ENCODE measurements at places on chromosomes 5 and 9.

DNA sequence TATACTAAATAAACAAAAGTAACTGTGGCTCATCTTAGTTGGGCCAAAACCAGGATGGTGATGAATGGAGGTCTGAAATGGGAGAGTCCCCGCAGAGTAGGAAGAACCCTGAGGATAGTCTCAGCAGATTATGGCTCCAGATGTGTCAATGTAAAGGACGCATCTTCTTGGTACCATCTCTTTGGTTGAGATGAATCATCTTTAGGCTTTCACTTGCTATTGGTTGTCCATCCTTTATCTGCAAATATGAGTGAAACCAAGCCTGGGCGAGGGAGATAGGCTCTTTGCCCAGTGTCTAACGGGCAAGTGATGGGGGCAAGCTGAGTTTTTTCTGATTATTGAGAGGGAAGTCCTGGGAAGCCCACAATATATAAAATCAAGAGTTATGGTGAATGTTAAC is 19.4 kb upstream of the LCP2 start:
- no peak for DNase-seq

- no peak for DNase-seq
Measured at GRCh38 chr9:656926-657568, 184.4 kb upstream of the DMRT1 start.

DNA sequence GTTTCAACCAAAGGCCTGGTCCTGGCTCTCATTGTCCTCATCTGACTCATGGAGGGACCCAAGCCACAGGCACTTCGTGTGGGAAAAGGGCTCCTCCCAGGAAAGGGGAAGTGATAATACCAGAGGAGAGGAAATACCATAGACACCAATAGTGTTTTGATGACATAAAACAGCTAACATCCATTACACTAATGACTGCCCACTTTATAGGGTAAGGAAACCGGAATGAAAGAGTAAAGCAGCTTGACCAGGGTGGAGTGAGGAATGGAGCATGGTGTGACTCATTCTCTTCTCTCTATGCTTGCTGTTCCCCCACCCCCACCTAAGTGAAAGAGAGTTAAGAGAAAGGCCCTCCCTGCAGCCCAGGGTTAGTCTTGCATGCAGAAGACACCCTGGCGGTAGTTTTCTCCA is 67.4 kb upstream of the HRH2 start:
- DNase-seq = no peak

DNA sequence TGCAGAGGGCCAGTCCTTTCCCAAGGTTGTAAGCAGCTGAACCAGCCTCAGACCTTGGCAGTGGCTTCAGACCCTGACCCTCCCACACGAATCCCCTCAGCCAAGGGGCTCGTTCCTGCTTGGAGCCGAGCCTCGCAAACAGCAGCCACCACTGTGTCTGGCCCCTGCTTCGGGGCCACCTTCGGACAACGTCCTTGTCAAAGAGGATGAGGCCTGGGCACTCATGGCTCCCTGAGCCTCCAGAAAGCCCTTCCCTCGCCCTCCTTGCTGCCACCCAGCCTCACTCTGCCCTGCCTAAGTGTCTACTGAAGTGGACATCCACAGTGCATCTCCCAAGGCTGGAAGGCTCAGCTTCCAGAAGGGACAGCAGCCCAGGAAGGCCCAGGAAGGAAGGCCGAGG is 161.7 kb downstream of the OLFM1 start:
- no peak for DNase-seq

DNA sequence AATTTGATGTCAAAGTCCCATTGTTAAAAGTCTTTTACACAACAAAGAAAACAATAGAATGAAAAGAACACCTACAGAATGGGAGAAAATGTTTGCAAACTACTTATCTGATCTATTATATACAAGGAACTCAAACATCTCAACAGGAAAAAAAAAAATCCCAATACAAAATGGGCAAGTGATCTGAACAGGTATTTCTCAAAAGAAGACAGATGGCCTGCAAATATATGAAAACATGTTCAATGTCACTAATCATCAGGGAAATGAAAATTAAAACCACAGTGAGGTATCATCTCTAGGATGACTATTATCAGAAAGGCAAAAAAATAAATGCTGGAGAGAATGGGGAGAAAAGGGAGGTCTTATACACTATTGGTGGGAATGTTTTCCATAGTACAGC is 301.8 kb downstream of the ARHGAP26 start:
- DNase-seq = no peak

DNA sequence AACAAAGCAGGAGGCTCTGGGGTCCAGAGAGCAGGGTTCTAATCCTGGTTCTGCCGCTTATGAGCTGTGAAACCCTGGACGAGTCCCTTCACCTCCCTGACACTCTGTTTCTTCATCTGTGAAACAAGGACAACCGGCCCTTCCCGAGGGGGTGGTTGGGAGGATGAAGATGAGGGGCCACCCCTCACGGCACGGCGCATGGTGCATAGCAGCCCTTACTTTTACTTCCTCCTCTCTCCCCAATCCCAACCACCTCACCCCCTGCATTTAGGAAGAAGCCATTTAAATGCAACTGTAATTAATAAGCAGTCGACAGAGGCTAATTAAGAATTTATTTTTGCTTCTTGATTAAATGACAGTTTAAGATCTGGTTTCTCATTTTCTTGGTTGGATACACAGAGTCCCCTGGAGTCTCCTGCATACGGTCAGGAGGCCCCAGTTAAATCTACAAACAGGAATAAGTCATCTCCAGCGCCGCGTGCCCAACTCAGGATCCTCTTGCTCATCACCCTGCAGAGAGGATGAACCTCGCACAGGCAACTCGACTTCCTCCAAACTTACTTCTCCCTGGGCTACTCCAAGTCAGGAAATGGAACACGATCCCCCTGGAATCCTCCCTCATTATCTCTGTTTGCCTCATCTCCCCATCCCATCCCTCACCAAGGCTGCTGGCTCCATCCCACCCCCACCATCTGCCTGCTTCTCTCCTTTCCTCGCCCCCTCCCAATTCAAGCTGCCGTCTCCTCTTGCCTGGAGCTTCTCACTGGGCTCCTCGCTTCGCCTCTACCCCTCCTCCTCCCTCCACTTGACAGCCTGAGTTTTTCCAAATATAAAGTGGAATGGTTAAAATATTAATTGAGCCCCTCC is 95.9 kb downstream of the HRH2 start:
- no peak for DNase-seq

DNA sequence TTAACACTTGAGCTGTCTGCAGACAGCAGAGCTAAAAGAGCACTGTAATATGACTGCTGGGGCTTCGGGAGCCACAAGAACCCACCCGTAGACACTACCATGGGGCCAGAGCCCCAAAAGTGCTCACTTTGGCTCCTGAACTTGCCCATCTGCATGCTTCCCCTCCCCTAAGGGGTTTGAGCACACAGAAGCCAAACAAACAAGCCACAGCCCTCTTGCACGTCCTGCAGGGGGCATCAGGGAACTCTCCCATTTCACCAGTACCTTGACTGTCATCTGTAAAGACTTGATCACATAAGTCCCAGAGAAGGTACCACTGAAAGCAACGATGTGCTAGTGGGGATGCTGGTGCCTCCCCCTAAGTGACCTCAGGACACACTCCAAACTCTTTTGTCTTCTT is 681.8 kb downstream of the SEMA5A start:
- DNase-seq = no peak

DNA sequence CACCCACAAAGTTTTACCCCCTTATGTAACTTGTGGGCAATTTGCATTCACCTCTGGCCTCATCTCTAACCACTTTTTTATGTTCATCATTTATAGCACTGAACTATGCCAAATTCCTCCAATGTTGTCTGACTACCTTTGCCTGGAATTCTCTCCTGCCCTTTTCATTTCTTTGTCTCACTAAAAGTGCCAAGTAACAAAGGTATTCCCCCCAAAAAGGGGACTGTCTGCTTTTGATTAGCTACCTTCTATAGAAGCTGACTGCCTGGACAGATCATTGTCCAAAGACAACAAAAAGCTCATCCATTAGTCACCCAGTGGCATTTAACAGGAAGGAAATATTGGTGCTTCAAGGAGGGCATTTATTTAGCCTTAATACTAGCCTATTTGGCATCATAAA is 189.9 kb upstream of the VCAN start:
- DNase-seq = no peak

- DNase-seq = no peak
Measured at GRCh38 chr5:73205305-73205704, 32.3 kb downstream of the TMEM174 start.

DNA sequence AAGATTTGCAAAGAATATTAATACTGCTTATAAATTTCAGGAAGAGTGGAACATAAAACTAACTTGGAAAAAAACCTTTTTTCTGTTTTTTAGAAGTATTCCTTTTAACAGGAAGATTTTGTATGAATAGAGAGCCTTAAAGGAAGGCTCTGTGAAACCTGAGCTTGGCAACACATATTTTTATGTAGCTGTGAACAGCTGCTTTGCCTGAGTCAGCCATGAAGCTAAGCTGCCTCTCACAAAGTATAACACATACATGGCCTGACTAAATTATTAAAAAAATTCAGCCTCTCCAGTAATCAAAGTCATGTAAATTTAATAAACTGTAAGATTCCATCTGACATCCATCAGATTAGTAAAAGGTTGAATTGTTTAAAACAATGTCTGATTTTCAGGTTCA is 547.5 kb downstream of the ELAVL2 start:
- no peak for DNase-seq

GRCh38 chr5:110177729-110178128 is 488.0 kb downstream of the MAN2A1 start:
- DNase-seq = no peak

DNA sequence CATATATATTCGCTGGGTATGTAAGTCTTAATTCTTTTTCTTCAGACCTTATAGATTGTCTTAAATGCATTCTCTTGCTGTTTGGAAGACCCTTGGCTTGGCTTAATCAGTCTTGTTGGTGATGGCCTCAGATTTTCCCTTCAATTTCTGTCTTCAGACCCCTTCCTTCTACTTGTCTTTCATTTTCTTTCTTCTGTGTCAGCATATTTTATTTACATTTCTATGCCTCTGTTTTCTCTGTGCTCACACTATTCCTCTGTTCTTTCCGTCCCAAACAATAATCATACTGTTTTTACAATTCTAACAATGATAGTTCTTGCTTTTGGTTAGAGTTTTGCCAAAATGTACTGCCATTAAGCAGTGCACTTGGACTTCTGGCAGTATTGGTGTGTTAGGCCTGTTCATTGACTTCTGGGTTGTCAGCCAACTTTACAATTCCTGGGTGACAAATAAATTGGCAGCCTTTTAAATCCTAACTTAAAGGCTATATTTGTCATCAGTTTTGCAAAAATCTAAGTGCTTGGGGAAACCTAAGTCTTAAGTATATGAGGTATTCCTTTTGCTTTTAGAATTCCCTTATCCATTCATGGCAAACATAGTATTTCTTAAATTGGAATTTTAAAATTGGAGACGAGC is 8.0 kb downstream of the SRFBP1 start:
- no peak for DNase-seq

DNA sequence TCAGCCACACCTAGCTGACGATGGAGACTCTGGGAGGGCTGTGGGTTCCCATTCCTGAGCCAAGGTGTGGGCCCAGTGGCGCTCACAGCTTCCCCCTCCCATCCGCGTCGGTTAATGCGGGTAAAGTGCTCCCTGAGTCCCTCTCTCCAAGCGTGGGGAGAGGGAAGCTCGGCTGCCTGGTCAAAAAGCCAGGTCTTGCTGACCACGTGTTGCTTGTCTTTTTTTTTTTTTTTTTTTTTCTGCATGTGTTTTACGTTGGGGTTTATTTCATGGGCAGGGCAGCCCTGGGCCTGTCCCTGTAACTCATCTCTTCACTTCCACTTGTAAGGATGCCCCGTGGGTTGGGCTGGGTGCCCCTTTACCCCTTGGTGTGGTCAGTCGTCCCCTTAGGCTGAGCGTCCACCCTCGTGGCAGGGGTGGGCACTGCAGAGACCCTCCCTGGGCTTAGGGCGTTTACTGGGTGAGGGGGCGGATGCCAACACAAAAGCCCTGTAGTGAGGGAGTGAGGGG is 11.9 kb downstream of the NKD2 start:
- DNase-seq = no peak

- no peak for DNase-seq
Measured at GRCh38 chr9:126361810-126362238, 35.2 kb downstream of the MVB12B start.

DNA sequence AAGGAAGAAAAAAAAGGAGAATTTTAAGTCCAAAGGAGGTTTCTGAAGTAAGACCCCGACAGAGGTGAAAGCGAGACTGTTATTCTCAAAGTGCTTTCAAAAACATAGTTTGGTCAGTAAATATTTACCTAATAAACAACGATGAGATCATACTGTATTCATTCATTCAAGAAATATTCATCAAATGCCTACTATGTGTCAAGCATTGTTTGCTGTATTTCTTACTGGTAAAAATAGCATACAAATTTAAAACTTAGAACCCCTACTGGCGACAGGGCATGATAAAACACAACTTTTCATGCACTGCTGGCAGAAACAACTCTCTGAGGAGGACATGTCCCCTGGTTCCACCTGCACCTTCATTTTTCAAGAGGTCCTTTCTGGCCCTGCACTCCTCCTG is 190.7 kb downstream of the CDK5RAP2 start:
- DNase-seq = no peak

DNA sequence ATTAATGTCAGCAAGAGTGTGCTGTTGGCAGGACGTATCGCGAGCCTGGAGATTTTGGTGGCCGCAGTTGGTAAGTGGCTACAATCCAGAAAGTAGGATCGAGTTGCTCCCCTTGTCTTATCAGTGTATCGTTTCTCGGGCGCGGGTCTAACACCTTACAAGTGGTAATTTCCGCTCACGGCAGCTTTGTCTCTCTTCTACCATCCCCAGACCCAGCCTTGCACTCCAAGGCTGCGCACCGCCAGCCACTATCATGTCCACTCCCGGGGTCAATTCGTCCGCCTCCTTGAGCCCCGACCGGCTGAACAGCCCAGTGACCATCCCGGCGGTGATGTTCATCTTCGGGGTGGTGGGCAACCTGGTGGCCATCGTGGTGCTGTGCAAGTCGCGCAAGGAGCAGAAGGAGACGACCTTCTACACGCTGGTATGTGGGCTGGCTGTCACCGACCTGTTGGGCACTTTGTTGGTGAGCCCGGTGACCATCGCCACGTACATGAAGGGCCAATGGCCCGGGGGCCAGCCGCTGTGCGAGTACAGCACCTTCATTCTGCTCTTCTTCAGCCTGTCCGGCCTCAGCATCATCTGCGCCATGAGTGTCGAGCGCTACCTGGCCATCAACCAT is 1.1 kb downstream of the PTGER4 start:
- DNase-seq = peak; percentile 49

DNA sequence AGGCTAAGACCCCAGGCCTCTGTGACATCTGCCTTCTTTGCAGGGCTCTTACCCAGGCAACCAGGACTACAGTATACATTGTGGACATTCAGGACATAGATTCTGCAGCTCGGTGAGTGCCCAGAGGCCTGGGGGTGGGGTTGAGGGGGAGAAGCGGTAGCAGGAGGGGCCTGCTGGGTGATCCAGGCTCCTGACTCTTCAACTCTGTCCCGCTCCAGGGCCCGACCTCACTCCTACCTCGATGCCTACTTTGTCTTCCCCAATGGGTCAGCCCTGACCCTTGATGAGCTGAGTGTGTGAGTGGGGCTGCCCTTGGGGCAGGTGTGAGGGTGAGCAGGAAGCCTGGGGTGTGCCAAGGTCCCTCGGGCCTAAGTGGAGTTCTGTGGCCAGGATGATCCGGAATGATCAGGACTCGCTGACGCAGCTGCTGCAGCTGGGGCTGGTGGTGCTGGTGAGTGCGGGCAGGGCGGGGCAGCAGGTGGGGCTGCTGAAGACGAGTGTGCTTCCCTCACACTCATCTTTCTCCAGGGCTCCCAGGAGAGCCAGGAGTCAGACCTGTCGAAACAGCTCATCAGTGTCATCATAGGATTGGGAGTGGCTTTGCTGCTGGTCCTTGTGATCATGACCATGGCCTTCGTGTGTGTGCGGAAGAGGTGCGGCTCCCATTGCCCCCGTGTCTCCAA is 19.8 kb downstream of the GPRIN1 start:
- DNase-seq = no peak

GRCh38 chr9:27227192-27227591 is 69.8 kb downstream of the EQTN start:
- DNase-seq = no peak
